ENCODE measurements at places on chromosomes 7 and 10.

GRCh38 chr7:87476179-87476557, 688 bp upstream of the ABCB4 start:
- DNase-seq, result no peak

DNA sequence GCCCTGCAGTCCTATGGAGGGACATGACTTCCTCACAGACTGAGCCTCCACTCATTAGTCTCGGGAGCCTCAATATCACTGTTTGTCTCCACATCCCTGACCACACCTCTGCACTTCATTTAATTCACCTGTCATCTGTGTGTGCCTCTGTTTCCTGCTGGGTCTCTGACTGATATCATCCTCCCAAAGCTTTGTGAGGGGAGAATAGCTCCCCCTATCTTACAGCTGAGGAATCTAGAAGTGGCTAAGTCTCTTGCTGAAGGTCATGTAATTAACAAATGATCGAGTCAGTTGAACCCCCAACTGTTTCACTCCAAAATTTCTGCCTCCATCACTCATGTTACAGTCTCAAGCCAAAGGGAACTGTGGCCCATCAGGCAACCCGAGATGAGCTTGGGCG, 5.5 kb upstream of the CPXM2 start:
- DNase-seq, result no peak

- no peak for DNase-seq
Observed at GRCh38 chr7:1531263-1531978, 919 bp downstream of the MAFK start.

GRCh38 chr7:100066953-100067352, 14.6 kb downstream of the ZNF3 start:
- no peak for DNase-seq

DNA sequence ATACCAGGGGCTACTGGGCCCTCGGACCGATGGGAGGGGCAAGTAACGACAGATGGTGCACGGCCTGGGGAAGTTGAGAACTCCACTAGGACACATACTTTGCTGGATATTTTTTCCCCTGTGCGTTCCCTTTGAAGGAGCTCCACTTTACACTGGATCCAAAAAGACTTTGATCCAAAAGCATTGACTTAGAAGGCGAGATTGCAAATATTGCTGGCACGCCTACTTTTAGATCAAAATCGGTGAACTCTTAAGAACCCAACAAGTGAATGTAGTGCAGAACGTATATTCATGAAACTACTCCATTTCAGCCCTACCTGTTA, 436 bp upstream of the SLC25A13 start:
- DNase-seq, result no peak

GRCh38 chr7:134811765-134812164, 32.3 kb downstream of the CALD1 start:
- DNase-seq, result no peak

- DNase-seq, result no peak
Observed at GRCh38 chr10:124379609-124380193, 39.0 kb downstream of the OAT start.

- DNase-seq, result no peak
Observed at GRCh38 chr10:132634947-132635271, 97.3 kb downstream of the INPP5A start.

GRCh38 chr10:43205681-43206390, 61.0 kb downstream of the RASGEF1A start:
- no peak for DNase-seq

DNA sequence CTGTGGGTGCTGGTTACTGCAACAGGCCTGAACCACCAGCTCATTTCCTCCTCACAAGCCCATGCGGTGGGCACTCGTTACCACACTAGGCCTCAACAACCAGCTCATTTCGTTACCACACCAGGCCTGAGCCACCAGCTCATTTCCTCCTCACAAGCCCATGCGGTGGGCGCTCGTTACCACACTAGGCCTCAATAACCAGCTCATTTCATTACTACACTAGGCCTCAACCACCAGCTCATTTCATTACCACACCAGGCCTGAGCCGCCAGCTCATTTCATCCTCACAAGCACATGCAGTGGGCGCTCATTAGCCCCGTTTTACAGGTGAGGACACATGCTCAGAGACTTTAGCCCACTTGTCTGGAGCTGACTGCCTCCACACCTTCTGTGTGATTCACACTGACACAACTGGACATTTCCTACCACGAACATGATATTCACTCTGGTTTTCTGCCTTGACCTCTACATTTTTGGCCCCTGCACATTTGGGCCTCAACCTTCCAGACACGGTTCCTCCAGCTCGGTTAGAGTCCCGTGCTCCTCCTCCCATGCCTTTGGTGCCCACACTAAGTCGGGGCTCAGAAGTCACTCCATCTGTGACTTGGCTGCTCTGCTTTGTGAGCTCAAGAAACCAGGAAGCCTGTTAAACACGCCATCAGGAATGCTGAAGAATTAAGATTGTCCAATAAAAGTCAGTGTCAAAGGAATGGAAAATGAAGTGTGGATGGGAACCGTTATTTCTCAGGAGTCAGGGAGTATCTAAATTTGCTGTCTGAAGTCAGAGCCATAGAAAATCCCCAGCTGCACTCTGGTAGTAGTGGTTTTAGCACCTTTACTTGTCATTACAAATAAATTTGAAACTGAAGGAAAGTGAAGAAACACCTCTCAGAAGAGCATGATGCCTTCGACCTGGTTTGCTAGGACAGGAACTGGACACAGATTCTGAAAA, 55.8 kb upstream of the LANCL2 start:
- DNase-seq, result no peak

DNA sequence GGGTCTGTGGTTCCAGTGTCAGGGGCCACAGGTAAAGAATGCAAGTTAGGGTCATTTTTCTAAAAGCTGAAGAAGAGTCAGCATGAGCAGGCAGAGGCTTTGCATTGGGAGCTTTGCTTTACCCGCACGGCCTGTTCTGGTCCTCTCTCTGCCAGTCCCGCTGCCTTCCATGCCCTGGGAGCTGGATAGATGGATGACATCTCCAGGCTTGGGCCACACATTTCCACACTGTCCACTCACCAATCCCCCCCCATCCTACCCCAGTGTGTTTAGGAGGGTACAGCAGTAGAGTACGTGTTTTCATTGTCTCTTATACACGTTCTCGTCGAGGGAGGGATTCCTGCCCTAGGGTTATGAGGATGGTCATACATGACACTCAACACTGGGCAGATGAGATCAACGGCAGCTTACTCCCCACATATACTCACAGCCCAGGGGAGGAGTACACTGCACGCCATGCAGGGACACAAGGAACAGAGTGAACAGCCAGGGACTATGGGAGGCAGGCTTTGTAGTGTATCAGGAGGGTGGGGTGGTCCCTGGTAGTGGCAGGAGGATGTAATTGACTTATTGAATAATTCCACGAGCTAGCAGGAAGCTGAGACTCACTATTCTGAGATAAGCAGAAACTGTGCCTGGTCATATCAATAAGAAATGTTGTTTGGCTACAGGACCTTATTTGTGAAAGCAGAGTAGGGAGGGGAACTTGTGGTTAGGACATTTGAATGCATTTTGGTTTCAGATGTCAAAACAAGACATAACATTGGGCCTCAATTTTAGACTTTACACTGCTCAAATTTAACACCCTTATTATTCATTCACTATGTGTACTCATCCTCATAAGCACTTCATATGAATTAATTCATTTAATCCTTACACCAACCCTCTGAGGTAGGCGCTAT, 36.6 kb downstream of the PLPP4 start:
- DNase-seq, result no peak

GRCh38 chr7:139990142-139990535, 72.6 kb downstream of the PARP12 start:
- DNase-seq, result no peak

DNA sequence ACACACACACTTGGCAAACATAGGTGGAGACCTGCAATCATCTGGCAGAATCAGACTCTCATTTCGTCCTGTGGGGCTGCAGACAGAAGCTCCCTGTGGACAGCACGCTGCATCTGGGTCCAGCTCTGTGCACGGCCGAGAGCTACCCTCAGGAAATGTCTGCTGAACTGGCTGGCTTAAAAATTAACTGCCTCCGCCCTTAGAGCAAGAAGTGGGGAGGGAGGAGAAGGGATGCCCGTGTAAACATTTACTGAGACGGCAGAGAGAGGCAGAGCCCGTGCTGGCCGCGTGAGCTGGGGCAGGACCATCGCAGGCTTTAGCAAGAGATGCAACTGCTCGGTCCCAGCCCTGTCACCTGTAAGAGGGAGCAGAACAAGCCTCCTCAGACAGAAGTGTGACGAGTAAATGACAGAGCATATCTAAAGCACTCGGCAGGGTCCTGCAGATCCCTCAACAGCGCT, 81.8 kb downstream of the TNS3 start:
- no peak for DNase-seq
